Skin of body (tissue), 3 donors: ENCODE measurements at places on chromosomes 6 and 20.

GRCh38 chr6:128235556-128235955, 284.8 kb downstream of the PTPRK start:
- no peak for DNase-seq

- no peak for DNase-seq
Measured at GRCh38 chr6:10759884-10760329, 12.3 kb downstream of the TMEM14B start.

DNA sequence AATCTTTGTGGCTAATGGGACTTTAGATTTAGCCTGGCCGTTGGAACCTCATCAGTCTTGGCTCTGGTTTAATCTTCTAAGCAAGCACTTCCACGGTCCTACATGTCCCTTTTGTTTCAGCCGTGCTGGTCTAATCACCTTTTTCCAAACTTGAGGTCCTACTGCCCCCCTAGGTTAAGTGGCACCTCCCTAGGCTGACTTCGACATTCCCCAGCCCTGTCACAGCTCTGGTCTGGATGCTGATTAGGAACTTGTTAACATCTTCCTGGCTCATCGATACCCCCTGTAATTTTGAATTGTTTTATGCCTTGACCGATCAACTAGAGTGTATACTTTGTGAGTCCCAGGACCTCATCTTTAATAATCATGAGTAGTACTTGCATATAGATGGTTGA, 56.6 kb downstream of the OTOR start:
- no peak for DNase-seq

DNA sequence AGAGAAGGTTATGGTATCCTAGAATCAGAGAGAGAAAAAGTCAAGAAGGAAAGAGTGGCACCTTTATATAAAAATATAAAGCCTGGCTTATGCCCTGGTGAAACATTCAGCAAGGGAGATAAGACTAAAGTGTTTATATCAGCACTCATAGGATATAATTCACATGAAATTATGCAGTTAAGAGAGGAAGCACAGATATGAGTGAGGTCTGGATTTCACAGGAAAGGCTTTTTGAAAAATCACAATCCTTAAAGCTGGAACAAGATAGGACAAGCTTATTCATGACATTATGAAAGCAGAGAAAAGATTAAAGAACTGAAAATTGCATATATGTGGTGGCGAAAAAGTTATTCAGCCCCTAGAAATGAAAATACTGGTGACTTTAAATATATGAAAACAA, 181.2 kb upstream of the FLRT3 start:
- DNase-seq, result no peak

- DNase-seq, result no peak
Measured at GRCh38 chr6:293193-294174, 1.2 kb downstream of the DUSP22 start.
